ENCODE measurements at places on chromosomes 16 and 17. TPM values are rescaled to one million over a fixed set of nuclear protein-coding genes. Genes with fewer than 3 reads are reported as not detected.
A peak's percentile ranks its signal among the peaks of the same experiment; 100 is the strongest.

Gene ASIC2
- total RNA-seq: not detected

GRCh38 chr16:87681981-87682570 lies 79.8 kb downstream of the JPH3 start:
- DNase-seq: peak; percentile 65

Gene CA4
- not detected for total RNA-seq

DNA sequence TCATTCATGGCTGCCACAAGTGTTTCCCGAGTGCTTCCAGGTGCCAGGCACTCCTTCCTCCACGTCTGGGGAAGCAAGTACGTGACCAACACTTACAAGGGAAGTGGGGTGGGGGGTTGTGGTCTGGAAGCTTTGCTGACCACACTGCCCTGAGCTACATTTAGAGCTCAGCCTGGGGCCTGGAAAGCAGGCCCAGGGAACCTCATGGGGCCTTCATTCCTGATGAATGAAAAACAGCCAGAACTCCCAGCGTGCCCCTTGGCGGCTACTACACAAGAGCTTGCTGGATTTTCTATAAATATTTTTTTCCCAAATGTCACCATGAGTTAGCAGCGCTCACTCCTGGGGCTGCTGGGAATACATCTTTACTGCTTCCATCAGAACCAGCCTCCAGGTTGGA lies 73.3 kb downstream of the ABCC12 start:
- peak; percentile 28 for DNase-seq

DNA sequence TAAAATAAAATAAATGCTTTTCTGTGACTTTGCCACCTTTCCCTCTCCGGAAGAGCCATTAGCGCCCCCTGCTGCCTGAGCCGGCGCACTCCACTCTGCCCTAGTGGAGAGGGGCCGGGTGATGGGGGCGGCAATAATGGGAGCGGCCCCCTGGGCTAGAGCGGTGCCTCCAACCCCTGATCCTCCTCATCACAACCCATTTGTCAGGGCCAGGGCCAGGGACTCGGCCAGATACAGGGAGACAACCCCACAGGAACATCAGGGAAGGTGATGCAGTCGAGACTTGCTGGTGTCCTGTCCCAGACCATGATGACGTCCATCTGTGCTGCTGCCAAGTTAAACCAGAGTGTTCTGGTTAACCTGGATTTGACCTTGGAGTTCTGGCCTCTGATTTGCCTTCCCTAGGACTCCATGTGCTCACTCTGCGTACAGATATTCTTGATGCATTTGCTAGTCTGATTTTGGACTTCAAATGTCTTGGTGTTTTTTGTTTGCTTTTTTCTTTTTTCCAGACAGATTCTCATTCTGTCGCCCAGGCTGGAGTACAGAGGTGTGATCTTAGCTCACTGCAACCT lies 46.1 kb upstream of the BPTF start:
- peak; percentile 23 for DNase-seq

DNA sequence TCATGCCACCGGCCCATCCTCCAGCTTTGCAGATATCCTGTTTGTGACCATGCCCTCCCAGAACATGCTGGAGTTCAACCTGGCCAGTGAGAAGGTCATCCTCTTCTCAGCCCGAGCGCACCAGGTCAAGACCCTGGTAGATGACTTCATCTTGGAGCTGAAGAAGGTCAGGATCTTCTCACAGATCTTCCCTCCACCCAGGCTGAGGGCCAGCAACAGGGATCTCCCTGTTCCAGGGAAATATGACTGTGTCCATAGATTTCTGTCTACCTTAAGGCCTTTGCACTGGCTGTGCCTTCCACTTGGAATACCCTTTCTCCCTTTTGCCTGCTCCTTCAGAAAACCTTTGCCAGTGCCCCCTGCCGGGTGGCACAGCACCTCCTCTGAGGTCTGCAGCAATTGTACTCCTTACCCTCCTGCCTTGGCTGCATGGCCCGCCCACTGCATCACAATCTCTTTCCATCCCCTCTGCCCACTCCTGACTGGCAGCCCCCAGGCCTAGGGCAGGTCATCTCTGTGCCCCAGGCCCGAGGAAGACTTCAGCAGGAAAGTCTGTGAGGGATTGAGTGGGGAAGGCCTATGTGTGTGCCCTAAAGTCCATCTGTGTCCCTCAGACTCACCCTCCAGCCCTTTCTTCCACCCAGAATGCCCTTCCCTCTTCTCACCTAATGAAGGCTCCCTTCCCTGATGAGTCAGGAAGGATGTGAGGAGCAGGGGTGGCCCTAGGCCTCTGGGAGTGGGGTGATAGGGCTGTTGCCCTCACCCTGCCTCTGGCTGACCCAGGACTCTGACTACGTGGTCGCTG lies 27.3 kb upstream of the ALKBH5 start:
- no peak for DNase-seq

GRCh38 chr16:72013888-72014581 lies 5.5 kb downstream of the DHODH start:
- DNase-seq: no peak

DNA sequence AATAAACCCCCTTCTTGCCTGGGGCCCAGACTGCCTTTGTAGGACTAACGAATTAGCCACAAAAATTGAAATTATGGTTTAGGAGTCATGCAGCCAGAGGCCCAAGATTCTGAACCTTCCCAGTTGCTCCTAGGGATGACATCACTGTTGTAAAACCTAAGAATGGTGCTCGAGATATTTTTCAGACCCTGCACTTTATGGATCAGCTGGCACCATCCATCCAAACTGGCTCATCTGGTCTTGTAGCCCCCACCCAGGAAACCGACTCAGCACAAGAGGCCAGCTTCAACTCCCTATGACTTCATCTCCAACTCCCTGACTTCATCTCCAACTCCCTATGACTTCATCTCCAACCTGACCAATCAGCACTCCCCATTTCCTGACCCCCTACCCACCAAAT lies 10.9 kb upstream of the EVPL start:
- no peak for DNase-seq
